ENCODE measurements at places on chromosomes 16 and 17.

- DNase-seq = no peak
Measured at GRCh38 chr17:7589204-7589868, 558 bp downstream of the SOX15 start.

DNA sequence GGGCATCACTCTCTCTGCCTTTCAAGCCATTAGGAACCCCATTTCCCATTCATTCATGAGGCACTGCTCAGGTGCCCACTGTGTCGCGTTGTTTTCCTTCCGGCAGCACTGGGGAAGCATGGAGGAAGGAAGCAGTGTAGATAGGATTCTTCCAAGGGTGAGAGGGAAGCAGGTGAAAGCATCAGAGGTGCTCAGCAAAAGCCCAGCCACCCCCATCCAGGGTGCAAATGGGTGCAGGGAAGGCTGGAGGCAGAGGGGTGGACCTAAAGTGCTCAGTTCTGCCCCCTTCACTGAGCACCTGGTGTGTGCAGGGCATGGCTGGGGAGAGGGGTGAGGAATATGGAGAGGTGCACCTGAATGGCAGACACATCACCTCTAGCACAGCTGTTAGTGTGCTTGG lies 3.4 kb upstream of the NXPH3 start:
- no peak for DNase-seq

GRCh38 chr16:85057948-85058347 lies 30.4 kb downstream of the KIAA0513 start:
- no peak for DNase-seq

DNA sequence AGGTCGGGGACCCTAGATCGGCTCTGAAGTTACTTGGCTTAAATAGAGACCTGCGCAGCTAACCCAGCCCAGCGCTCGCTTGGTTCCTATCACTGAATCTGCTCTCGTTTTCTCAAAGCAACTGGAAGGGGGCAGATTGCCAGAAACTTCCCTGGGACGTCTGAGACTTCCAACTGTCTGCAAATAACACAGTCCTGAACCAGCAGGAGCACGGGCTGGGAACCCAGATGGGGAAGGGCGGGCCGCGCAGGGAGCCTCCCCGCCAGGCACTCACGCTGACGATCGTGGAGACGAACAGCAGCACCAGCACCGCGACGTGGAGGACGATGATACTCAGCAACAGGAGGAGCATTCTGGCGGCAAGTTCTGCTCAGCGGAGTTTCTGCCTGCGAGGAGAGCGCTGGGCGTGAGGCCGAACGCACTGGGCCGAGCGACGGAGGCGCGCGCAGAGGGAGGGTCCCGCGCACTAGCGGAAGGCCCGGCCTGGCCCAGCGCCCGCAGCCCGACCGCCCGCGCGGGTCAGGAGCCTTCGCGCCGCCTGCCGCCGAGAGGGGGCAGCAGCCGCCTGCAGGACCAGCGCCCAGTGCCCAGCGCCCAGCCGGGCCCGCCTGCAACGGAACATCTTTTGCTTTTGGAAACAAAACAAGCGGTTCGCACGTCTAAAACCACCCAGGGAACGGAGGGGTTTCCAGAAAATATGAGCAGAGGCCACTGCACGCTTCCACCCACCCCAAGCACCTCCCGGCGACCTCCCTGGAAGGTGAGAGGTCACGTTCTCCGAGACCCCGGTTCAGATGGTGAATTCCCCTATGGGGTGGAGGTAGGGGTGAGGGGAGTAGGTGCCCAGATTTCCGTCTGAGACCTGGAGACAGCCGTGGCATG lies 4.5 kb downstream of the PMP22 start:
- peak; percentile 80 for DNase-seq

DNA sequence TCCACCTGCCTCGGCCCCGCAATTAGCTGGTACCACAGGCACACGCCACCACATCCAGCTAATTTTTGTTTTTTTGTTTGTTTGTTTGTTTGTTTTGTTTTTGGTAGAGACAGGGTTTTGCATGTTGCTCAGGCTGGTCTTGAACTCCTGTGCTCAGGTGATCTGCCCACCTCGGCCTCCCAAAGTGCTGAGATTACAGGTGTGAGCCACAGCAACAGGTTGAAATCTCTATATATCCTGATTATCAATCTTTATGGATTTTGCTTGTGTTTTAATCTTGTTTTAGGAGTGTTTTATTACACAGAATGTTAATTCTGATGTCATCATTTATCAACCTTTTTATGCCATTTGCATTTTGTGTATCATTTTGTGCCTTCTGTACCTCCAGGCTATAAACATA lies 48.2 kb downstream of the RAB11FIP4 start:
- DNase-seq = no peak

DNA sequence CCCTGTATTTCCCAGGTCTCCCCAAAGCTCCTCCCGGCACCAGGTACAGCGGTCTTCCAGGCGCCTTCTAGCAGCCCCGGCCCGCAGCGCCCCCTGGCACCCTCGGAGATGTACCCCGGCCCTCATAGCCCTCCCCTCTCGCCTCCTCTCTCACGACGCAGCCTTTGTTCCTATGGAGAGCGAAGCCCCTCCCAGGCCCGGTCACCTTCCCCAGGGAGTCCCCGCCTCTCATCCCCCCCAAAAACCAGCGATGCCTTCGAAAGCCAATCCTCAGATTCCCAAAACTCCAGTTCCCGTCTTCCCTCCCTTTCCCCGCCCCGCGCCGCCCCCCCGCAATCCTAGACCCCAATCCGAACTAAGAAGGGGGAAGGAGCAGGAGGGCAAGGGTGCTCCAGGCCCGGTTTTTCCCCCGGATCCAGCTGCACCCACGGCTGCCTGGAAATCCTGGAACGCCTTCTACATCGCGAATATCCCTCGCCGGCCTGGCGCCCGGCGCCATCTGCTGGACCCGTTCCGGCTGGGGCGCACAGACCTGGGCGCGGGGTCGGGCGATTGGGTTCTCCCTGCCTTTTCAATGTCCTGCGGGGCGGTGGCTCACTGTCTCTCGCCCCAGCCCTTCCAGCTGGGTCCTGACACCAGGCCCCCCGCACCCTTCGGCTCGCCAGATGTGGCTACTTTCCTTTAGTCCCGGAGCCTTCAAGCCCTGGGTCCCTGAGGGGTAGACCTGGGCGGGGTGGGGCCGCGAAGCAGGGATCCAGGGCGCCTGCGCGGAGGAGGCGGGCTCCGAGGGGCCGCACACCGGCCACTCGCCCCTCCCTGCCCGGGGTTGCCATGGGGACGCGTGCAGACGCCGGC lies at the start of gene DNAH2:
Gene DNAH2 (plus strand): TSS at position 844 of the 855 bp plus-strand sequence. CDS start 1,991 bp downstream, outside the sequence.
- peak; percentile 84 for DNase-seq

DNA sequence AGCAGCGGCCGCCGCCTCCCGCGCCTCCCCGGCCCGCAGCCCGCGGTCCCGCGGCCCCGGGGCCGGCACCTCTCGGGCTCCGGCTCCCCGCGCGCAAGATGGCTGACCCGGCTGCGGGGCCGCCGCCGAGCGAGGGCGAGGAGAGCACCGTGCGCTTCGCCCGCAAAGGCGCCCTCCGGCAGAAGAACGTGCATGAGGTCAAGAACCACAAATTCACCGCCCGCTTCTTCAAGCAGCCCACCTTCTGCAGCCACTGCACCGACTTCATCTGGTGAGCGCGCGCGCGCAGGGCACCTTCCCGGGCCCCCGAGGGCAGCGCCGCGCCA lies 258 bp downstream of the PRKCB start:
- no peak for DNase-seq

DNA sequence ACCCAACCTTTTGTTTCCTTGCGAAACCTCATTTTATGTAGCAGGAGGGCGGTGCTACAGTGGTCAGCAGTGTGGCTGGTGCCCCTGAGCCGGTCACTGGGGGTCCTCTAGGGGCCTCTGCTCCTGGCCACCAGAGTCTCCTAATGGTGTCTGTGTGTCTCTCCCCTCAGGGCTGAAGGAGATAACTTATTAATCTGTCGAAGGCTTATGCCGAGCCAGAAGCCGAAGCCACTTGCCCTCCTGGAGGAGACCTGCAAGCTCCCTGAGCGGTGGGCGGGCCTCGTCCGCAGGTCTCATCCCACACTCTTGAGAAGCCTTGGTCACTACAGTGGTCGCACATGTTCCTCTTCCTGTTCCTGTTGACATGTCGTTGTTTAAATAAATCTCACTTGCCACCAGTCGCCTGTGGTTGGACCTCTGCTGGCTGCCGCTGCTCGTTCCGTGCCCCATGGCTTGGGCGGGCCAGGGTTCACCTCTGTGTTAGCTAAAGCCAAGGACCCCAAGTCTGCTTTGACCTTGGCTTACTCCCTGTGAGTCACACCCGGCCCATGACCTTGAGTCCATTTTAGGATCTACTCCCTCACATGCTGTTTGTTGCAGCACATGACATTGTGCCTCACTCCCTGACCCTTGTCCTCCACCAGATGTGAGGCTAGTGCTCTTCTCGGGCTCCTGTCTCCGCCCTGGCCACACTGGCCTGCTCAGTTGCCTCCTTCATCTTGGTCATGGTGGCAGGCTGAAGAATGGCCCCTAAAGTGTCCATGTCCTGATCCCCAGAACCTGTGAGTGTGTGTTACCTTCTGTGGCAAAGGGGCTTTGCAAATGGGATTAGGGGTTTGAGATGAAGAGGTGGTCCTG lies 38.7 kb upstream of the AQP8 start:
- no peak for DNase-seq

GRCh38 chr17:81142301-81143199 lies 22.8 kb upstream of the PVALEF start:
- DNase-seq = peak; percentile 74

- no peak for DNase-seq
Measured at GRCh38 chr17:81287152-81287551, 8.0 kb downstream of the SLC38A10 start.

GRCh38 chr17:31321481-31321880 lies at the start of gene EVI2A:
TSS of gene EVI2A (minus strand) at chr17:31321622. CDS start at chr17:31319013, 2,609 bp downstream.
- DNase-seq = peak; percentile 96

- DNase-seq = peak; percentile 62
Measured at GRCh38 chr17:77391668-77392375, 251.1 kb downstream of the SEC14L1 start.

DNA sequence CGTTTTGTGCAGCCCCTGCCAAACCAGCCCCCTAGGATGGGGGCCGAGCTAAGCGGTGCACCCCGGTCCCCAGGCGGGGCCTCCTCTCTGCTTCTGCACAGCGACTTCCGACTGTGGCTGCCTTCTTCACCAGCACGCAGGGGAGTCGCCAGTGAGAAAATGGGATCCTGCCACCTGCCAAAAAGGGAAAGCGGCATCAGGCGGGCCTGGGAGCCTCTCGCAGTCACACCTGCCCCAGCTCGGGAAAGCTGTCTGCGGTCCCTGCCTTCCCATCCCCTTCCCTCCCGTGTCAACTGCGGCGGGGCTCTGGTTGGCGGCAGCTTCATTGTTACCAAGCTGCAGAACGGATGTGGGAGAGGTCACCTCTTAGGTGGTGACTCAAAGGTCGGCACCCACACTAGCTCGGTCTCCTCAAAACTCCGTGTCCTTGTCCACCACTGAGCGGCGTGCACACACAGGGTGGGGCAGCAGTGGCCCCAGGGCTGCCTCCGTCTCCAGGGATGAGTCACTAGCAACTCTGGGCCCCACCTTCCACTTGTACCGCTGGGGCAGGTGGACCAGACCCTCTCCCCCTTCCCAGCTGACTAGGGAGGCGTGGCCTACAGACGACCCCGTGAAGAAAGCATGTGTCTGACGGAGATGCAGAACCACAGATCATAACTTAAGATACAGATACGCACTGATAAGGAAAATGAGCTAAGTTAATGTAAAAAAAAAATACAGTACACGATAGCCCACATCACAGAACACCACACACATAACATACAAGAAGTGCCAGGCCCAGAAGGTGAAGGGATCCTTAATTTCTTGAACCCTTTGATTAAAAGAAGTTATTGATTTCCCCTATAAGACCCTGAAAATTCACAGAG lies 1.5 kb upstream of the PCYT2 start:
- no peak for DNase-seq

- no peak for DNase-seq
Measured at GRCh38 chr16:35185366-35186044, 1726.1 kb downstream of the TP53TG3F start.

DNA sequence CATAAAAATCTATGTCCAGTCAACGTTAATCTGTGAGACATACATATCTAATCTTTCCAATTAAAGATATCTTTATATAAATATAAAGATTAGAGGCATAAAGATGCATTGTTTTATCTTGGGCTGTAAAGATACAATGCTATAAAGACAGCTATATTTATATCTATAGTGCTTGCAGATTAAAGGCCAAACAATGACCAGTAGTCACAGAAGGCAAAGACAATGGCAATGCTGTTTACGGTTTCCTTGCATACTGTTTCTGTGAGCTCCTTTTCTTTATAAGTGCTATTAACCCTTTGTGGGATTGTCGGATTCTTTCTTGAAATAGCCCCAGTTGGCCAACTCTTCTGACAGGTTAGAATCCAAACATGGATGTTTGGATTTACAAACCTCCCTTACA lies 85.5 kb upstream of the SALL1 start:
- no peak for DNase-seq

DNA sequence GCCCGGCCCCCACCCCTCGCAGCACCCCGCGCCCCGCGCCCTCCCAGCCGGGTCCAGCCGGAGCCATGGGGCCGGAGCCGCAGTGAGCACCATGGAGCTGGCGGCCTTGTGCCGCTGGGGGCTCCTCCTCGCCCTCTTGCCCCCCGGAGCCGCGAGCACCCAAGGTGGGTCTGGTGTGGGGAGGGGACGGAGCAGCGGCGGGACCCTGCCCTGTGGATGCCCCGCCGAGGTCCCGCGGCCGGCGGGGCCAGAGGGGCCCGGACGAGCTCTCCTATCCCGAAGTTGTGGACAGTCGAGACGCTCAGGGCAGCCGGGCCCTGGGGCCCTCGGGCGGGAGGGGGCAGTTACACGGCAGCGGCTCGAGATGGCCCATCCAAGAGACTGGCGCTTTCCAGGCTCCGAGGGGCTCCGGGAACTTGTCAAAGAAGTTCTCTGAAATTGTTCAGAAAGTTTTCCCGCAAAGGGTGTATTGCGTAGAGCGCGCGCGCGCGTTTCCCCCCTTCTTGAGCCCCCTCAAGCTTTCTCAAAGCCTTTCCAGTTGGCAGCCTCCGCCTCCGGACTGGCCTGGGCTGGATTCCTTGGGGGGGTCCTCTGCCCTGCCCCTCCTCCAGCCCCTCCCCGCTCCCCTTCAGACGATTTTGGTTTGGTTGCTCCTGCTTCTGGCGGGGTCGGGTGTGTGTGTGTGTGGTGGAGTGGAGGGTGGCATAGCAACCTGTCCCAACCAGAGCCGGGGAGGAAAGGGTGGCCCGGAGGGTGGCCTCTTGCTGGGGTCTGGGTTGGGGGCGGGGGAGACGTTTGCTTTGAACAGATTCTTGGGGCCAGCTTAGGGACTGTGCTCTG lies 504 bp downstream of the ERBB2 start:
- DNase-seq = no peak

DNA sequence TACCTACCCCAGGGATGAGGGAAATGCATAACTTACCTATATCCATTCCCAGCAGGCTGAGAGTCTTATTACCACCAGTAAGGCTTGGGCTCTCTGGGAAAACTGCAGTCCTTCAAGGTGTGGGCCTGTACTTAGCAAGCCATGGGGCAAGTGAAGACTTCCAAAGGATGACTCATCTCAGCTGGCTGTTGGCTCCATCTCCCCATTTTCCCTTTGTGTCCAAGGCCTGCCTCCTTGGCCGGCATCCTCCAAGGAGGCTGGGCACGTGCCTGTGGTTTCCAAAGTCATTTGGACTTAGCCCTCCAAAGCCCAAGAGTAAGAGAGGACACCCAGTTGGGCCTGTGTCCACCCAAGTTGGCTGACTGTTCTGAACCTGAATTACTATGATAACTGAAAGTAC lies 89.8 kb downstream of the TMEM100 start:
- no peak for DNase-seq

Measured in KBM-7 (cell line).